ENCODE measurements at places on chromosomes 7 and 10. TPM values are rescaled to one million over a fixed set of nuclear protein-coding genes. Genes with fewer than 3 reads are reported as not detected.

Gene NPSR1
- not detected for total RNA-seq

Gene PDE1C
- 0.22 TPM for total RNA-seq

Gene LRRC27
- 8.7 TPM for total RNA-seq

Gene PTPRE
- 21.6 TPM for total RNA-seq

Gene NEBL
- 0.22 TPM for total RNA-seq

Gene SLC18A3
- total RNA-seq = not detected

Measured in placental pericyte (primary cell).